ENCODE measurements at places on chromosomes 12 and 14. TPM values are rescaled to one million over a fixed set of nuclear protein-coding genes. Genes with fewer than 3 reads are reported as not detected.

DNA sequence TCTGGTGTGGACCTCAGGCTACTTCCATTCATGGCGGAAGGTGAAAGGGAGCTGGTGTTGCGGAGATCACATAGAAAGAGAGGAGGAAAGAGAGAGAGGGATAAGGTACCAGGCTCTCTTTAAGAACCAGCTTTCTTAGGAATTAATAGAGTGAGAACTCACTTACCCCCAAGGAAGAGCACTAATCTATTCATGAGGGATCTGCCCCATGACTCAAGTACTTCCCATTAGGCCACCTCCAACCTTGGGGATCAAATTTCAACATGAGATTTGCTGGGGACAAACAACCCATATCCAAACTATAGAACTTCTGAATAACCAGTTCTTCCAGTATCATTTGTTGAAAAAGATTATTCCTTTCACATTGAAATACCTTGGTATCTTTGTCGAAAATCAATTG is 34.0 kb upstream of the C2CD5 start:
- no peaks in the 10 kb centered on the region for H3K4me1 ChIP-seq
- H3K36me3 ChIP-seq = no peaks in the 10 kb centered on the region
- H3K4me3 ChIP-seq = no peak overlapping the region
- no peak for DNase-seq
- no peak overlapping the region for H3K27ac ChIP-seq

GRCh38 chr14:35414365-35414764 is 9.8 kb upstream of the NFKBIA start:
- peaks cover 59% of the 10 kb centered on the region for H3K4me1 ChIP-seq
- no peaks in the 10 kb centered on the region for H3K36me3 ChIP-seq
- H3K4me3 ChIP-seq = no peak overlapping the region
- peak overlapping the region; percentile 78 for H3K27ac ChIP-seq

DNA sequence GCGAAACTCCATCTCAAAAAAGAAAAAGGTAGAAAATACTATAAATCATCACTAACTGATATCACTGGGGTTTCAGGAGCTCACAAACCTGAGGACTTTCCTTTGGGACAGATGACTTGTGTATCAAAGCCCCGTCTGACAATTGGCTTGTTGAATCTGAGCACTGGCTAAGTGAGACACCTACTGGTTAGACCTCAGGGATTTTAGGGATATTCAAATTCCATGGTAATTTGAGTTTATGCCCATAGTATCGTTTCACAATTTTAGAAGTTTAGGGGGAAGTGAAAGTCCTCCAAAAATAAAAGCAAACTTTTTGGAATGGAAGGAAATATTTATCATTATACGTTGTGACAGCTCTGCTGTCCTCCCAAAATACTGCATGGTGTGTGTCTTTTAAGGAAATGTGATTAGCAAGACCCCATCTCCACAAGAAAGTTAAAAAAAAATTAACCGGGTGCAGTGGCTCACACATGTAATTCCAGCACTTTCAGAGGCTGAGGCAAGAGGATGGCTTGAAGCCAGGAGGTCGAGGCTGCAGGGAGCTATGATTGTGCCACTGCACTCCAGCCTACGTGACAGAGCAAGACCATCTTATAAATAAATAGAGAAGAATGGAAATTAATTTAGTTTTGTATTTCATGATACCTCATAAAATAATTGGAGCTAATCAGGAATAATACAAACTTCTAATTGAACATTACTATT is 49.2 kb downstream of the FBXL14 start:
- no peaks in the 10 kb centered on the region for H3K27me3 ChIP-seq
- no peak overlapping the region for H3K27ac ChIP-seq
- H3K4me3 ChIP-seq = no peak overlapping the region
- H3K4me1 ChIP-seq = no peaks in the 10 kb centered on the region

DNA sequence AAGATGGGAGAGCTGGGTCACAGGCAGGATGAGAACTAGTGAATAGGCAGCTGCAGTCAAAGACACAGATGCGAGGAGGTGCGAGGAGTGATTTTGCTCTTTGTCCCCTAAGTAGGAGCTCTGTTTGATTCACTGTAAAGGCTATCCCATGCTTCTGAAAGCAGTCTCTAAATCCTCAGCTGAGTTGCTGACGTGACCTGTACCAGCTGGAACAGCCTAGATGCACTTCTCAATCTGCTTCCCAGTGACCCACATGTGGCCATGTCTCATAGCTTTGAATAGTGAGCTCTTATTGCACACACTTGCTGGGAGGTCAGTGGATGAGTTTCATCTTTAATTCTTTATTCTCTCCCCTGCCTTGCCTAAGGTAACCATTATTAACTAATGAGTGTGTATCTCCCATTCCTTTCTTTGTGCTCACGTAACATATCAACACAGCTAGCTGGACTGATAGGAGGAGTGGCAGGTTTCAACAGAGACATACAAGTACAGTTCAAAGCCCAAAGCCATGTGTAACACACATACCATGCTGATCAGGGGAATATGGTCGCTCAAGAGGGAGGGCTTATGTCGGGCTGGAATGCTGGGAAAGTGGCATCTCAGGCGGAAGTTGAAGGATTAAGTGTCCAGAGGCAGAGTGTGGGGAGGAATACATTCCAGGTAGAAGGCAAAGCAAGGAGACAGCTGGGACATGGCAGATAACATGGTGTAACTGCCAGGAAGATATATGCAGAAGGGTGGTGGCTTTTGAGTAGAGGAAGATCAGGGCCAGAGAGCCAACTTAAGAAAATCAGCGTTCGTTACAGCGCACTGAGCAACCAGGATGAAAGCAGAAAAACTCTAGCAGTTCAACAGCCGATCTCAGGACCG is 15.4 kb upstream of the YY1 start:
- H3K36me3 ChIP-seq = no peaks in the 10 kb centered on the region
- H3K4me3 ChIP-seq = no peak overlapping the region
- peaks cover 23% of the 10 kb centered on the region for H3K4me1 ChIP-seq
- no peak for DNase-seq
- H3K27me3 ChIP-seq = no peaks in the 10 kb centered on the region

DNA sequence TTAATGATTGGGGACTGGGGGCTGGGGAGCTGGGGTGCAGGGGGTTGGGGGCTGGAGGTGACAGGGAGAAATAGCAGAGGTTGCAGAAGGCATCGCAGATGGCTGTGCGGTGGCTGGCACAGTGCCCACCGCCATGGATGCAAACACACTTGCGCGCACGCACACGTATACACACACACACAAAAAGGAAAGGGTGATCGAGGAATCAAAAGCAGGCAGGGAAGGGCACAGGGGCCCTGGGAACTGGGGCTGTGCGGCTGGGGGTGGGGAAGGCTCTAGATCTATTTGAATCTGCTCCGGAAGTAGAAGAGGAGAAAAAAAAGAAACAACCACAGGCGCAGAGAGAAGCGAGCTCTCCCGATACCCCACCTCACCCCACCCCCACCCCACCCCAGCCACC is 39.4 kb downstream of the ZFHX2 start:
- H3K27me3 ChIP-seq = no peaks in the 10 kb centered on the region
- no peak for DNase-seq
- H3K27ac ChIP-seq = no peak overlapping the region

GRCh38 chr14:91493169-91493568 is 16.9 kb downstream of the PPP4R3A start:
- peaks cover 74% of the 10 kb centered on the region for H3K4me1 ChIP-seq
- H3K4me3 ChIP-seq = no peak overlapping the region
- H3K36me3 ChIP-seq = peaks cover 12% of the 10 kb centered on the region
- no peak for DNase-seq

- H3K27me3 ChIP-seq = no peaks in the 10 kb centered on the region
- no peak overlapping the region for H3K4me3 ChIP-seq
- no peaks in the 10 kb centered on the region for H3K36me3 ChIP-seq
- peak overlapping the region; percentile 60 for H3K27ac ChIP-seq
- no peak for DNase-seq
Observed at GRCh38 chr12:90989686-90990111, 15.1 kb downstream of the EPYC start.

GRCh38 chr12:116066381-116067230 is 210.9 kb downstream of the MED13L start:
- no peaks in the 10 kb centered on the region for H3K36me3 ChIP-seq
- no peak overlapping the region for H3K4me3 ChIP-seq
- peak; percentile 23 for DNase-seq
- H3K27me3 ChIP-seq = no peaks in the 10 kb centered on the region
- peaks cover 79% of the 10 kb centered on the region for H3K4me1 ChIP-seq

DNA sequence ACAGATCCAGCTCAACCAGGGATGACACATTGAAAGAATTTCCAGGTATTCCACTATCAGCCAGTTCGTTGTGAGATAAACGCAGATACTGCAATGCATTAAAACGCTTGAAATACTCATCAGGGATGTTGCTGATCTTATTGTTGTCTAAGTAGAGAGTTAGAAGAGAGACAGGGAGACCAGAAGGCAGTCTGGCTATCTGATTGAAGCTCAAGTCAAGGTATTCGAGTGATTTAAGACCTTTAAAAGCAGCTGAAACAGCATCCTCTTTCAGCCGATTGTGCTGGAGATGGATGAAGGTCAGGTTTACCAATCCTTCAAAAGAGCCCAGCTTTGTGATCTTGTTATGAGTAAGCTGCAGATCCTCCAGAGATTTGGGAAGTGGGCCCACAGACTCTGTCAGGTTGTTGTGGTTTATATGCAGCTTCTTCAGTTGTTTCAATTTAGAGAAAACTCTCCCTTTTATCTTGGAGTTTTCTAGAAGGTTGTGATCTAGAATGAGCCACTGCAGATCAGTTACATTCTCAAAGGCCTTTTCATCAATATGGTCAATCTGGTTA is 3.0 kb downstream of the LUM start:
- H3K4me3 ChIP-seq = peak overlapping the region; percentile 53
- H3K27ac ChIP-seq = peak overlapping the region; percentile 62
- H3K27me3 ChIP-seq = no peaks in the 10 kb centered on the region
- H3K36me3 ChIP-seq = no peaks in the 10 kb centered on the region
- no peaks in the 10 kb centered on the region for H3K4me1 ChIP-seq
- no peak for DNase-seq

- no peak overlapping the region for H3K4me3 ChIP-seq
- no peak for DNase-seq
- H3K27me3 ChIP-seq = no peaks in the 10 kb centered on the region
- H3K27ac ChIP-seq = no peak overlapping the region
- no peaks in the 10 kb centered on the region for H3K36me3 ChIP-seq
- no peaks in the 10 kb centered on the region for H3K4me1 ChIP-seq
Observed at GRCh38 chr14:28608443-28608842, 158.1 kb upstream of the FOXG1 start.

DNA sequence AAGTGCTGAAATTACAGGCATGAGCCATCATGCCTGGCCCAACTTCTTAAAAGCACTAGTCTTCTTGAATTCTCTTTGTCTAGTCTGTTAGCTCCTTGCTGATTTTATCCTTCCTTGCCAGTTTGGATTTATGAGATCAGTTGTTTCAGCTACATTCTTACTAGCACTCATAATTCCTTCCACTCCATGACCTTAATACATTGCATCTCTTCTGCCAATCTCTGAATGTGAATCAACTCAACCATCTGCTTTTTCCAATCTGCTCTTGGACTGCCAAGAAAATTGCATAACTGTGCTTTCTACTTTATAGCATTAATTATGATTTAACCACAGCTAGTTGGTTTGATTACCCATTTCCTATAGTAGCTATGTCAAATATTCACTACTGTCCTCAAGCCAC is 14.9 kb upstream of the HEATR5A start:
- peaks cover 2% of the 10 kb centered on the region for H3K4me1 ChIP-seq
- no peaks in the 10 kb centered on the region for H3K36me3 ChIP-seq
- DNase-seq = no peak
- H3K27me3 ChIP-seq = no peaks in the 10 kb centered on the region

Gene SLC17A8
- not detected for total RNA-seq

Gene TMED8
- 5.4 TPM for total RNA-seq

Gene GDF11
- 15.6 TPM for total RNA-seq

Gene CLEC4D
- not detected for total RNA-seq

Gene TRMT5
- total RNA-seq = 6.7 TPM
